ENCODE measurements at places on chromosomes 2 and 18.
A peak's percentile ranks its signal among the peaks of the same experiment; 100 is the strongest.

DNA sequence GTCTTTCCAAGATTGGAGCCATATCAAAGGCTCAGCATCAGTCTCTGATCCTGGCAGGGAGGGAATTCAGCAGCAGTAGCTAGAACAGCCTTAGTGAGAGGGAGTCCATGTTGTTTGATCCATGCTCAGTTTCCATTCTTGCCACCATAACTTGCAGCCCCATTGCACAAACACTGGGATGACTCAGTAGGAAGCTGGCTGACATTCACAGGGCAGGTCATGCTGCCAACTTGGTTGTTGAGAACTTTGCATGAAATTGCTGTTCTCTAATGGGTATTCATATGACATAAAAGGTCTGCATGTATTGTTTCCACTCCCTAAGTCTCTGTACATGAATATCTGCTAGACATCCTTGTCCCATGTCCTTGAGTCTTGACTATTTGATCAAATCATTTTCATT is 29.9 kb upstream of the STAT4 start:
- no peak for DNase-seq

- peak; percentile 23 for DNase-seq
Measured at GRCh38 chr18:55275039-55275901, 312.7 kb downstream of the TCF4 start.

- no peak for DNase-seq
Measured at GRCh38 chr2:119426801-119427395, 4.8 kb upstream of the TMEM37 start.

- no peak for DNase-seq
Measured at GRCh38 chr2:110748489-110748867, 16.1 kb downstream of the ACOXL start.

GRCh38 chr2:88828397-88829137 is 137.1 kb downstream of the RPIA start:
- DNase-seq = no peak

GRCh38 chr18:29726646-29727045 is 1315.9 kb downstream of the DSC3 start:
- no peak for DNase-seq

DNA sequence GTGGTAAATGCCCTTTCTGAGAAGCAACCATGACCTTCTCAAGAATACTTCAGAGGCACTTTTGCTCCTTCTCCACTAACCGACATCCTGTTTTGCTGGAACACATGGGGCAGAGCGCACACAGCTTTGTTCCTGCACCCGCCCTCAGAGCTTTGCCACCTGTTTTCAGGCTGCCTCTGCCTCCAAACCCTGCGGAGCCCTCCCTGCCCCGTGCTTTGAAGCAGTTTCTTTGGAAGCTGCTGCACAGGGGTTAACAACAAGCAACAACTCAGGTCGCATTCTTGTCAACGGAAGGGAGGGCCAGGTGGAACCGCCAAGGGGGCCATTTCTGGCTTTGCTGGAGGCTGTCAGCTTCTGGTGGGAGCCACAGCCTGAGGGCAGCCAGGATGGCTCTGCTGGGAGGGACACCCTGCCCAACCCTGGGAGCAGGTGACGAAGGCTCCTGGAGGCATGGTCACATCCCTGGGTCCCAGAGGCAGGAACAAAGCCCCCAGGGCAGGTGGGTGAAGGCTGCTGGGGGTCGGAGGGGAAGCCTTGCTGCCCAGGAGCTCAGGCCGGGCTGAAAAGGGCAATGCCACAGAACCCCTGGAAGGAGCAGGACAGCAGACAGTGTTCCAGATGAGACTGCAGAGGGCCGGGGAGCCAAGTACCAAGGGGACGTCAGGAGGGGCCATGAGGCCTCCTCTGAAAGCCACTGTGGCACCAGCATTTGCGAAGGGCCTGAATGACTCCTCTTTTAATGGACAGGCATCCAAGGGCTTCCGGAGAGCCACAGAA is 46.8 kb downstream of the MRPS5 start:
- DNase-seq = no peak

DNA sequence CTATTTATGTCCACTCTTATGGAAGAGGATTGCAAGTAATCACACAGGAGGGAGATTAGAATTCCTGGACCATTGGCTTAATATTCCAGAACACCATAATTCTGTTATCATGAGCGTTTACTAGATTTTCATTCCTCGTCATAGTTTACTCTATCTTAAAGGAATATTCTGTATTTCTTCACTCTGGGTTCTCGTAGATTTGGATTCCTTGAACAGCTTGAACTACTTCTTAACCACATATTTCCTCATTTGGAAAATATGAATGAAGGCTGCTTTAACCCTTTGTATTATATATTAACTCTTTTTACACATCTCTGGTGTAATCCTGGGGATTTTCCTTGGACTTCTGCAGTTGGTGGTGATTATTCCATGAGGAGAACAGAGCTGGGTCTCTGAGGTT is 46.3 kb upstream of the CCBE1 start:
- DNase-seq = no peak

DNA sequence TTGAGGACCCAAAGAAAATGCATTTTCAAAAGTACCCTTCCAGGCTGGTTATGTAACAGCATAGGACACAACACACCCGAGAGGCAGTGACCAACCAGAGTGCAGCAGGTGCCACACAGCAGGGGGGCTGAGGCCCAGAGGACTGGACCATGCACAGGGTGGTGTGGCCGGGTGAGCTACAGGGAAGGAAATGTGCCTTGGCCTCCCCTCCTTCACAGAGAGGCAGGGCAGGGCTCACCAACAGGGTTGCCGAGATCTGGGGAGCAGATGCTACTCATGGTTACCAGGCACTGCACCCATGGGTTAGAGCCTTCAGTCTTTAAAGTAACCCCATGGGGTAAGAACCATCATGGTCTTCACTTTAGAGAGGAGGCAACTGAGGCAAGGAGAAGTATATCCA is 158.4 kb downstream of the MSH2 start:
- DNase-seq = no peak

DNA sequence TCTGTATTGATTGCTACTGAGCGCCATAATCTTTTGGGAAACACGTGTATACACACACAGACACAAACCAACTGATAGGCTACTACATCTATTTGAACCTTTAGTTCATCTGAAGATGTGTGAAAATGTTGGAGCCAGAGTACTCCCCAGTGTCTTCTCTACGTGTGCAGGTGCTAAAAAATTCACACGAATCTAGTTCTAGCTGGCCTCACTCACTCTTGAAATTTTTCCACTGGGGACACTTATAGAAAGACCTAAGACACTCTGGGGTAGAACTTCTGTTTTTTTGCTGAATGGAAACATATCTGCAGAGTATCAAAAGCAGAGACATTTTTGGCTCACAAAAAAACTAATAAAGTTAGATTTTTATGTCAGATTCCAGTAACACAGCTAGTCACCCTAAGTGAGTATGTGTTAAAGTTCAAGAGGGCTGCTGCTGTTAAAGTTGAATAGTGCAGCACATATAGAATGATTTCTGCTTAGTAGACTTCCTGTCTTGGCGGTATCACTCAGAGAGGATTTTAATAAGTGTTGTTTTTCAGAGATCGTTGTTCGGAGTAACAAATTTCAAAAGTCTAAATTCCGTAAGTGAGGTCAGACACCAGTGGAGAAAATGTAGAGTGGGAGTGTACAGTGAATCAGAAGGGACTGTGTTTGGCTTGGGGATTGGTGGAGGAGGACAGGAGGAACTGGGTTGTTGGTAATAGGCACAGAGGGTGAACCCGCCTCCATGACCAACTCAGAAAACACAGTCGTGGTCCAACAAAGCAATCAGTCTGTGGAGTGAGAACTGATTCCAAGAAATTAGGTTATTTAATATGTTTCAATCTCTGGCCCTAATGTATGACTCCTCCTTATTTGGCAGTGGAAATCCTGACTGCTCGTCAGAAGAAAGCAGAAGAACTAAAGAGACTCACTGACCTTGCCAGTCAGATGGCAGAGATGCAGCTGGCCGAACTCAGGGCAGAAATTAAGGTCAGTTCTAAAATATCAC is 43.1 kb downstream of the KCTD18 start:
- DNase-seq = no peak

- no peak for DNase-seq
Measured at GRCh38 chr18:61713502-61713901, 179.3 kb downstream of the RNF152 start.

GRCh38 chr18:70494524-70494923 is 205.7 kb downstream of the SOCS6 start:
- DNase-seq = no peak

GRCh38 chr18:36160959-36161371 is 26.3 kb upstream of the MOCOS start:
- DNase-seq = no peak

GRCh38 chr2:181189951-181190350 is 209.5 kb downstream of the UBE2E3 start:
- no peak for DNase-seq

DNA sequence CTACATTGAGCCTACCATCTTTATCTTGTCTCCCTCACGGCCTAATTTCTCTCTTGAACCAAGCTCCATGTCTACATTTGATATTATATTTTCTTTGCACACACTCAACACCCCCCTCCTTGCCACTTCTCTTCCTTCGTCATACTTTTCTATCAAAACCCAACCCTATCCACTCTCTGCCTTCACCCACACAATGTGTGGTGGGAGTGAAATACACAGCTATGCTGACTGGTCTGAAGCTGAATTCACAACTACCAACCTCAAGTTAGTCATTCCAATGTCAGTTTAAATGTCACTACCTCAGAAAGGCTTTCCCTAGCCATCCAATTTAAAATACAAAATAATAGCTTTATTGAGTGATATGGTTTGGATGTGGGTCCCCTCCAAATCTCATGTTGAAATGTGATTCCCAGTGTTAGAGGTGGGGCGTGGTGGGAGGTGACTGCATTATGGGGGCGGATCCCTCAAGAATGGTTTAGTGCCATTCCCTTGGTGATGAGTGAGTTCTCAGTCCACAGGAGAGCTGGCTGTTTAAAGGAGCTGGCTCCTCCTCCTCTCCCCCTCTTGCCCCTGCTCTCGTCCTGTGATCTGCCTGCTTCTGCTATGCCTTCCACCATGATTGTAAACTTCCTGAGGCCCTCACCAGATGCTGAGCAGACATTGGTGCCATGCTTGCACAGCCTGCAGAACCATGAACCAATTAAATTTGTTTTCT is 112.1 kb downstream of the DTNB start:
- no peak for DNase-seq

DNA sequence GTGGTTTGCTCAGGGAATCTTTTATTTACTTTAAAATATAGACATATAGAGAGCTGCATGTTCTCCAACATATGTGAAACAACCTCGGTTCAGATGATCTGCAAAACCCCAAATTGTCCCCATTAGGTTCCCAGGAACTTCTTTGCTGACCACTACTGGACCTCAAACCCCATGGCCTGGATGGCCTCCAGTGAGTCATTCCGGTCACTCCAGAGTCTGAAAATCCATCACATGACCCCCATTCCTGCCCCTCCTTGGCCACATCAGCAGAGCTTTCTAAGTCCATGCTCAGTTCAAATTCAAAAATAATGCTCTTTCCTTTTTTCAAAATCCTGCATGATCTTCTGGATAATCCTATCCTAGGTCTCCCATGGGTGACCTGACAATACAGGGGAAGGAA is 271.0 kb downstream of the TNS1 start:
- DNase-seq = no peak

GRCh38 chr2:188607501-188607900 is 315.8 kb downstream of the GULP1 start:
- peak; percentile 22 for DNase-seq

DNA sequence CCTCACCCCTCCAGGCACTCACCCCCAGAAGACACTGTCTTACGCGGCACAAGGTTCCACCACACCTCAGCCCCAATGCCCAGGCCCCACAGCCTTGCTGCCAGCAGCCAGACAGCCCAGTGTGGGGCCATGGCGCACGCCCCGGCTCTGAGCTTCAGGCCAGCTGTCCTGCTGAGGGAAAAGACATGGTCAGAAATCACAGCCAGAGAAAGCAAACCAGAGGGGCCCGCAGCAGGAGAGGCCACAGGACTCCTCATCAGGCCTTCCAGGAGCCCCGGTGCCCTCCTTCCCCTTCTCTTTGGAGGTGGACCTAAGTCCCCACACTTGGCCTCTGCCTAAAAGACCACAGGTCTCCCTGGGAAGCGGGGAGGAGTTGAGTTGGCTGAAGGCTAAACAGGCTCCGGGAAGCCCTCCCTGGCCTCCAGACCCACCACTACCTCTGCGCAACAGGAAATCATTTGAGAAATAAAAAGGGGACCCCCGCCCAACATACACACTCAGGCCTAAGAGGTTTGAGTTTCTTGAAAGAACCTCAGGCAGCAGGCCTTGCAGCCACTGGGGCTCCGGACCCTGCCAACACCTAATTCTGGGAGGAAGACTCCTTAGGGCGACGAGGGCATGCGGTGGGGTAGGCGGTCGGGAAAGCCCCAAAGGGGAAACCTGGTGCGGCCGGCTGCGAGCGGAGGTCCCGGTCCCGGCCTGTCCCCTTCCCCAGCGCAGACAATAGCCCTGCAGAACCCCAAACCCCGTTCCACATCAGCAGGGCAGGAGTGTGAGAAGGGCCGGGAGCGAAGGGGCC is 1.9 kb downstream of the SEMA4C start:
- DNase-seq = no peak

DNA sequence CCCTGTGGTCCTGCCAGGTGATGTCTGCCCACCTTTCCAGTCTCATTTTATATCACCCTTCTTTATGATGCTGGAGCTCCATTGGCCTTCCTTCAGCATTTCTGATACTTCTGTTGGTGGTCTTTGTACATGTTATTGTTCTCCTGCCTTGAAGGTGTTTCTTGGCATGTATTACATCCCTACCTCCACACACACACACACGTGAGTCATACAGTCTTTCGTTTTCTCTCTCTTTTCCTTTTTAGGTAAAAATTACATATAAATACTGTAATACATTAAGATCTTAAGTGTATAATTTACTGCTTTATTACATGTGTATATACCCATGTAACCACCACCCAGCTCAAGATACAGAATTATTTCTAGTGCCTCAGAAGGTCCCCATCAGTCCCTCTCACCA is 10.2 kb upstream of the ADGRF3 start:
- DNase-seq = no peak

DNA sequence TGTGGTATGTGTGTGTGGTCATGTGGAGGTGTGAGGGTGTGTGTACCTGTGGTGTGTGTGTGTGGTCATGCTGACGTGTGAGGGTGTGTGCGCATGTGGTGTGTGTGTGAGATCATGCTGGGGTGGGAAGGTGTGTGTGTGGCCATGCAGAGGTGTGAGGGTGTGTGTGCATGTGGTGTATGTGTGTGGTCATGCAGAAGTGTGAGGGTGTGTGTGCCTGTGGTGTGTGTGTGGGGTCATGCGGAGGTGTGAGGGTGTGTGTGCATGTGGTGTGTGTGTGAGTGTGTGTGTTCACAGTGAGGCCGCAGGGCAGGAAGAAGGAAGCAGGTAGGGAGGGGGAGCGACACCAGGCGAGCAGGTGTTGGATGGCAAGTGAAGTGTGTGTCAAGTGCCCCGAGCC is 259.0 kb downstream of the LOXHD1 start:
- no peak for DNase-seq

GRCh38 chr2:147223553-147224060 is 621.2 kb upstream of the ACVR2A start:
- no peak for DNase-seq

GRCh38 chr18:62989195-62989594 is 273.9 kb downstream of the PHLPP1 start:
- DNase-seq = no peak

DNA sequence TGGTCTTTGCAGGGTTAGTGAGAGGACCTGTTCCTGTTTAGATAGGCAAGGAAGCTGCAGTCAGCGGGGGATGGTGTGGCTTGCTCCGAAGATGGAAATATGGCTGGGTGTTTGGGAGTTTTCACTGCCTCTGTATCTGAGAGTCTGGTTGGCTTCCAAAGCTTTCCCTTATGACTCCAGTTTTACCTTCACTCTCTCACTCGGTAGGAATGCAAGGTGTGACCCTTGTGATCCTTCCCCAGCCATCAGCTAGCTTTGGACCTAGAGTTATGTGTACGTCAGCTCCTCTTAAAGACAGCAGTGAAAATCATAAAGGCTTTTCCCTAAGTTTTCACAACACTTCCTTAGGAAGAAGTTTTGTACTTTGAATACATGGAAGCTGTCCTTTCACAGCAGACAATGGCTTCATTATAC is 35.5 kb upstream of the TMEM87B start:
- DNase-seq = no peak
